ENCODE measurements at places on chromosomes 3 and 15.

DNA sequence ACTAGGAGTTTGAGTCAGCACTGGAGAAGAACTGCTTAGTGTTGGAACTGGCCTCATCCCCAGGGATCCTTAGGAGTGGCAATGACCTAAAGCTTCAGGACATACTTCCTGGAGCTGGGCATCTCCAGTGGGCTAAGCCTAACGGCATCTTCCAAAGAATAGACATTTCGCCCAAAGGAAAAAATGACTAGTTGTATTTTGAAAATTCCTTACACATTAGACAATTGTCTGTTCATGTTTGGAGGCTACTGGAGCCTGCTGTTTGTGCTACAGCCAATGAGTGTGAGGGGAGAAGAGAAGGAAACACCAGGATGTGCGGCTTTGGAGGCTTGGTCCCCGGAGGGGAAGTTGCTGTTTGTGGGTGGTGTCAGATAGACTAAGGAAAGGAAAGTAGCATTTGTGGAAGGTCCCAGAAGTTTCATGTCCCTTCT lies 77.6 kb downstream of the POLR2M start:
- H3K36me3 ChIP-seq, result no peaks in the 10 kb centered on the region
- H3K27me3 ChIP-seq, result no peaks in the 10 kb centered on the region
- DNase-seq, result no peak
- H3K4me3 ChIP-seq, result no peak overlapping the region
- no peak overlapping the region for H3K27ac ChIP-seq
- H3K4me1 ChIP-seq, result peaks cover 2% of the 10 kb centered on the region

DNA sequence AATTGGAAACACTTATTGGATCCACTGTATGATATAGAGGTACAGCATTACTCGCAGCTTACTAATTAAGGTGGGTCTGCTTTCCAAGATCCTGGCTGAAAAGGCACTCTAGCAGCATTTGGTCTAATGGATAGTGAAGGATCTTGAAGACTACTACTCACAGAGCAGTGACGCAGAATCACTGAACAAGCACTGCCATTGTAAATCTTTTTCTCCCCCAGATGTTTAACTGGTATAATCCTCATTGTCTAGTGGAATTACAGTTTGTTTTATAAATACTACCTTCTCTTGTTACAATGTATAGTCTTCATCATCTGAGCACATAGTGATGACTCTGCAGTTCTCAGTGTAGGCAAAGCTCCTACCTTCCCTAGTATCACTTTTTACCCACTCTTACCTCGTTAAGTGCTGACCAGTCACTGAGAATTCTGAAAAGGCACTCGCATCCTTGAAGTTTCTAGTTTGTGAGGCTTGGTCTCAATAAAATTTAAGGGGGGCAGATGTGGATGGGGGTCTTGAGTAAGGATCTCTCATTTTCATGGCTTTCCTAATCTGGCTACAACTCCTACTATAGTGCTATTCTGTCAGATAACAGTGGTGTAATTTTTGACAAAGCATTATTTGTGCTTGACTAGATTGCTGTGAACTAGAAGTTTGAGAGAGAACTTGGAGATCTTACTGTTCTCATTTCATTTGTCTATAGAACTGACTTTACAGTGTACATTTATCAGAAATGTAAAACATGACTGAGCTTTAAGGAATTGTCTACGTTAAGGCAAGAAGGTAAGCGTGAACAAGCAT lies 23.2 kb downstream of the MAPK6 start:
- peaks cover 7% of the 10 kb centered on the region for H3K36me3 ChIP-seq
- H3K27me3 ChIP-seq, result no peaks in the 10 kb centered on the region
- no peak overlapping the region for H3K4me3 ChIP-seq

DNA sequence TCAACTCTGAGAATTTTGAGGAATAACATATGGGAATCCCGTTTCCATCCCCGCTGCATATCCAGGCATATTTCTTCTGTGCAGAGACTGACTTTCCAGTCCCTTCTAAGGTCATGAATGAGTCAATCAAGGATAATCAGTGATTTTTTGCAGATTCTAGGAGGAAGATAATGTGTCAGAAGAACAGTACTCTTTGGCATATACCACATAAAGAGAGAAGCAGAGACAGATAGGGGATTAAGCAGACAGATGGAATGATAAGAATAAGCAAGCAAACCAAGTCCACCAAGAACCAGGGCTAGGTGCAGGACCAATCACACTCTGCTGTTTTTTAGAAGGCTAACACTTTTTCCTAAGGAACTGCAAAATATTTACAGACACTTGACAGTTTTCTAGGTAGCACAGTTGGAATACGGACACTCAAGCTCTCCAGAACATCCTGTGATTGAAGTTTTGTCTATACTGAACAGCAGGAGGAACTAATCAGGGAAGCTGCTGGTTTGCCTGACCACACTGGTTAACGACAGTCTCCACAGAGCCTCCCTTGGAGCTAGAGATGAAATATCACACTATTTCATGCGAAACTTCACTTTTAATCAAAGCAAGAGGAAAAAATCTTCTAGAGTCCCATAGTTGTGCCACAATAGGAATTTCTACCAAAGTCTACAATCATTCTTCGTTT lies 450.0 kb upstream of the KCNMB2 start:
- no peak for DNase-seq
- H3K4me3 ChIP-seq, result no peak overlapping the region
- H3K36me3 ChIP-seq, result no peaks in the 10 kb centered on the region
- H3K4me1 ChIP-seq, result peaks cover 8% of the 10 kb centered on the region

DNA sequence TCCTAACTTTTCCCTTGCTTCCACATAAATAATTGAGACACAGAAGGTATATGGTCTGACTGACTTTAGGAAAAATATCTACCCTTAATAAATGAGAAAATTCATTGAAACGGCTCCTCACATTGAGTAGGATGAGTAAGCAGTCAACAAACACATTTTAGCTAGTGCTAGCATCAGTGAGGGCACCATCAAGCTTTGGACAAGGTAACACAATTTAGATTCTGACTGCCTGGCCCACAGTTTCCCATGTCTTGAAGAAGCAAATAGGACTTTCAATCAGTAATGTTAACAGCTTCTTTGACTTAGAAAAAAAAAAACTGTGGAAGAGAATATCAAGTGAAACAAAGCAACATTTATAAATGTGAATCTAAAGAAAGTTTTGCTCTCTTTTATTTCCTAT lies 70.1 kb upstream of the MBNL1 start:
- DNase-seq, result no peak
- no peaks in the 10 kb centered on the region for H3K36me3 ChIP-seq
- H3K27ac ChIP-seq, result peak overlapping the region; percentile 25
- H3K27me3 ChIP-seq, result no peaks in the 10 kb centered on the region
- no peak overlapping the region for H3K4me3 ChIP-seq
- peaks cover 29% of the 10 kb centered on the region for H3K4me1 ChIP-seq

- H3K27me3 ChIP-seq, result no peaks in the 10 kb centered on the region
- DNase-seq, result no peak
- no peaks in the 10 kb centered on the region for H3K36me3 ChIP-seq
- H3K4me3 ChIP-seq, result no peak overlapping the region
- no peaks in the 10 kb centered on the region for H3K4me1 ChIP-seq
Measured at GRCh38 chr15:52515343-52515742, 13.3 kb downstream of the MYO5A start.

- no peaks in the 10 kb centered on the region for H3K27me3 ChIP-seq
- H3K4me3 ChIP-seq, result no peak overlapping the region
- H3K27ac ChIP-seq, result no peak overlapping the region
- DNase-seq, result no peak
- H3K4me1 ChIP-seq, result peaks cover 28% of the 10 kb centered on the region
Measured at GRCh38 chr15:73569361-73569760, 63.8 kb downstream of the NPTN start.

DNA sequence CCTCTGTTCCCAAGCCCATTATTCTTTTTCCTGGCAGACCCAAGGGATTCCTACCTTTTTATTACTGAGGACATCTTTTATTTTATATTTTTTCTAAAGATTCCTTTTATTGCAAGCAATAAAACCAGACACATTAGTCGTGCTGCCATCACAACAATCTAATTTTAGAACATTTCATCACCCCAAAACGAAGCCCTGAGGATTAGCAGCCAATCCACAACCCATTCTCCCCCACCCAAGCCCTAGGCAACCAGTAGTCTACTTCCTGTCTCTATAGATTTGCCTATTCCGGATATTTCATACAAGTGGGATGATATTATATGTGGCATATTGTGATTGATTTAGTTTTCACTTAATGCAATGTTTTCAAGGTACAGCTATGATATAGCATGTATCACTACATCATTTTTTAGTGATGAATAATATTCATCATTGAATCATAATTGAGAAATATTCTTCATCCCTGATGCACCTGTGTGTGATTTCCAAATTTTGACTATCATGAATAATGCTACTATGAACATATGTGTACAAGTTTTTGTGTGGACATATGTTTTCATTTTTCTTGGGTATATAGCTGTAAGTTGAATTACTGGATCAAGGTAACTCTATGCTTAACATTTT lies 65.7 kb downstream of the IL1RAP start:
- no peak for DNase-seq
- H3K4me3 ChIP-seq, result no peak overlapping the region
- peaks cover 8% of the 10 kb centered on the region for H3K4me1 ChIP-seq
- H3K27me3 ChIP-seq, result no peaks in the 10 kb centered on the region
- H3K27ac ChIP-seq, result no peak overlapping the region

GRCh38 chr3:37221407-37221806 lies 47.0 kb upstream of the LRRFIP2 start:
- no peaks in the 10 kb centered on the region for H3K27me3 ChIP-seq
- no peak overlapping the region for H3K27ac ChIP-seq
- H3K4me3 ChIP-seq, result no peak overlapping the region

Data from upper lobe of left lung (tissue), 6 donors.